Subcutaneous adipose tissue (tissue), 4 donors: ENCODE measurements at places on chromosomes 6 and 20. TPM values are rescaled to one million over a fixed set of nuclear protein-coding genes. Genes with fewer than 3 reads are reported as not detected.

TRIM38 gene
- total RNA-seq: 20.4 TPM

PRRT1 gene
- total RNA-seq: 1.3 TPM

HLA-DQB1 gene
- 15.8 TPM for total RNA-seq

EFCAB8 gene
- 0.19 TPM for total RNA-seq

NKAIN4 gene
- not detected for total RNA-seq

FAM184A gene
- 8.1 TPM for total RNA-seq

LATS1 gene
- 21.4 TPM for total RNA-seq

HRH3 gene
- total RNA-seq: not detected

LRRC1 gene
- 28.3 TPM for total RNA-seq

ZGPAT gene
- 15.3 TPM for total RNA-seq
